ENCODE measurements at places on chromosomes 4 and X.

DNA sequence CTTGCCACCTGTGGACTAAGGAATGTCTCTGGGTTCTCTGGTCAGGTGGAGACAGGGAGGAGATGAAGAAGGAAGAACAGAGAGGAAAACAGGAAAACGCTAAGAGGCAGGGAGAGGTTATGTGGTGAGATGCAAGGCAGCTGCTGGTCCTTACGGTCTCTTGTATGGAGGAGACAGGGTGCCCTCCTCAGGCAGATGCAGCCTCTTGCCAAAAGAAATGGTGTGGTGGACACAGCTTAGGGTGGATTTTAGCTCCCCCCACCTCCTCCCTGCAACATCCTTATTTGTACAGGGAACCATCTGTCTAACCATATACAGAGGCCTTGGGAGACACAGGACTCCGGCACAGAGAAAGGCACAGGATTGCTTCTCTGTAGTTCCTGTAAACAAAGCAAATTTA lies 9.7 kb downstream of the OCIAD2 start:
- DNase-seq = no peak

DNA sequence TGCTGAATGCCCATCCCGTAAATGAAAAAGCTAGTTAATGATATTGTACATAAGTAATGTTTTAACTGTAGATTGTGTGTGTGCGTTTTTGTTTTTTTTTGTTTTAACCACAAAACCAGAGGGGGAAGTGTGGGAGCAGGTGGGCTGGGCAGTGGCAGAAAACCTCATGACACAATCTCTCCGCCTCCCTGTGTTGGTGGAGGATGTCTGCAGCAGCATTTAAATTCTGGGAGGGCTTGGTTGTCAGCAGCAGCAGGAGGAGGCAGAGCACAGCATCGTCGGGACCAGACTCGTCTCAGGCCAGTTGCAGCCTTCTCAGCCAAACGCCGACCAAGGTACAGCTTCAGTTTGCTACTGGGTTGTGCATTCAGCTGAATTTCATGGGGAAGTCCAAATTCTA lies at the start of gene SPP1:
Gene SPP1 (plus strand): TSS at position 249 of the 400 bp plus-strand sequence. CDS start 1,182 bp downstream, outside the sequence.
- no peak for DNase-seq

GRCh38 chrX:3340016-3340415 lies 6.4 kb downstream of the MXRA5 start:
- DNase-seq = no peak

DNA sequence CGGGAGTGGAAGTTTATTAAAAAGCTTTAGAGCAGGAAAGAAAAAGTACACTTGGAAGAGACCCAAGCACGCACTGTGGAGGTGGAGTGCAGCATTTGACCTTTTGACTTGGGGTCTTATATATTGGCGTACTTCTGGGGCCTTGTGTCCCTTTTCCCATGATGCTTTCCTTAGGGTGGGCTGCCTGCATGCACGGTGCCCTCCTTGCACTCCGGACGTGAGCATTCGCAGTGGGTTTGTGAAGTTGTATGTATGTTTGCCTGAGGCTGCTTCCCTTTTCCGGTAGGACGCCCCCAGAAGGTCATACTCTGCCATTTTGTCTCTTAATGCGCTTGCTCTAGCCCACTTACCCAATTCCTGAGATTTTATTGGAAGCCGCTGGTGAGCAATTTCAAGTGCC lies 39.6 kb downstream of the TRMT44 start:
- DNase-seq = no peak

- DNase-seq = no peak
Measured at GRCh38 chr4:125551466-125551865, 236.7 kb downstream of the FAT4 start.

GRCh38 chr4:78876568-78877320 lies 62.5 kb downstream of the PAQR3 start:
- no peak for DNase-seq

DNA sequence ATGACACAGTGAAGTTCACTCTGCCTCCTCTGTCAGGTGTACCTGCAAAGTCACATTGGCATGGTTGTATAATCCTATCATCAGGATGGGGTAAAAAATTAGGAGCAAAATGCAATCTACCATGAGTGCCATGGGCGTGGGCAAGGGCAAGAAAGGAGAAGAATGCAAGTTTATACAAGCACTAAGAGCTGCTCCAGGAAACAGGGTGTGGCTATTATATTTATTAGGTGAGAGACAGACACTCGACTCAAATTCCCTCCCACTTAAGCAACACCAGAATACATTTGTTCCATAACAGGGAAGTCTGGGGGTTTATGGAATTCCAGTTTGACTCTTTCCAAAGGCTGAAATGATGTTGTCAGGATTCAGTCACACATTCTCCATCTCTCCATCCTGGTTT lies 378.8 kb downstream of the BCOR start:
- DNase-seq = no peak

DNA sequence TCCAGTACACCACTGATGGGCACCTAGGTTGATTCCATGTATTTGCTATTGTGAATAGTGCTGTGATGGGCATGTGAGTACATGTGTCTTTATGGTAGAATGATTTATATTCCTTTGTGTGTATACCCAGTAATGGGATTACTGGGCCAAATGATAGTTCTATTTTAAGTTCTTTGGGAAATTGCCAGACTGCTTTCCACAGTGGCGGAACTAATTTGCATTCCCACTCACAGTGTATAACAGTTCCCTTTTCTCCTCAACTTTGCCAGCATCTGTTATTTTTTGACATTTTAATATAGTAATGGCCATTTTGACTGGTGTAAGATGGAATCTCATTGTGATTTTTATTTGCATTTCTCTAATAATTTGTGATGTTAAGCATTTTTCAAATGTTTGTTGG lies 25.9 kb downstream of the CC2D2A start:
- DNase-seq = no peak

DNA sequence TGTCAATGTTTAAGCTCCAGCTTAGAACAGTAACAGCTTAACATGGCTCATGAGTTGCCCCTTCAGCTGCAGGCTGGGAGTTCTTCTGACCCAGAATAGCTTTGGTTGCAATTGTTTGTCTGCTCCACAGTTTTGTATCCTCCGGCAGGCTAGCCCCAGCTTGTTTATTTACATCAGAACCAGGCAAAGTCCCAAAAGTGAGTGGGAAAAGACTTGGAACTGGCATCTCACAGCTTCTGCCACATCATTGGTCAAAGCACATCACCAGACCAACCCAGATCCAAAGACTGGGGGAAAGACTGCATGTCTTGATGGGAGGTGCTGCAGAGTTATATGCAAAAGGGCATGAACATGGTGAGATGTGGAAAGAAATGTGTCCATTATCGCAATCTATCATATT lies 231.2 kb upstream of the CPEB2 start:
- DNase-seq = no peak

DNA sequence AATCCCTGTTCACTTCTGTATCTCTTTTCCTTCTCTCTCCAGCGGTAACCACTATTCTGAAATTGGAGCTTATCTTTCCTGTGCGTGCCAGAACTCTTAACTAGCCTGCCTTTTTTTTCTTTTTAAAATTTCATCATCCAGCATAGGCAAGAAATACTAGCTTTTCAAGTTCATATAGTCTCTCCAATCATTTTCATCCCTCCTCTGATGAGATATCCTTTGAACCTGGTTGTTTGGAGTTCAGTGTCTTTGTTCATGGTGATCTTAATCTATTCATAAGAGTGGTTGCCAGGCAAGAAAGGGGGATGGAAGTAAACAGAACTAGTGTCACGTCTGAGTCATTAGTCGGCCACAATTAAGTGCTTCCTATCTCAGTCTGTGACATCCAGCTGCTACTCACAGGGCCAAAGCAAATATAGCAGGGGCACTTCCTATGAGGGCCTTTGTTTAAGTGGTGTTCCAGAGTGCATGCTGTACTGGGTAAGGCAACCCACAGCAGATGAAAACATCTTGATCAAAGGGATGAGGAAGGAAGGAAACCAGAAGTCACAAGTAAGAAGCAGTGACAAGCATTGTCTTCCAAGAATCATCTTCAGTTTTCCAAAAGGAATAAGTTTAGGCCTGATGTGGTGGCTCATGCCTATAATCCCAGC lies 56.4 kb upstream of the XIAP start:
- DNase-seq = no peak

GRCh38 chr4:185852961-185853360 lies 41.0 kb upstream of the SORBS2 start:
- DNase-seq = no peak

DNA sequence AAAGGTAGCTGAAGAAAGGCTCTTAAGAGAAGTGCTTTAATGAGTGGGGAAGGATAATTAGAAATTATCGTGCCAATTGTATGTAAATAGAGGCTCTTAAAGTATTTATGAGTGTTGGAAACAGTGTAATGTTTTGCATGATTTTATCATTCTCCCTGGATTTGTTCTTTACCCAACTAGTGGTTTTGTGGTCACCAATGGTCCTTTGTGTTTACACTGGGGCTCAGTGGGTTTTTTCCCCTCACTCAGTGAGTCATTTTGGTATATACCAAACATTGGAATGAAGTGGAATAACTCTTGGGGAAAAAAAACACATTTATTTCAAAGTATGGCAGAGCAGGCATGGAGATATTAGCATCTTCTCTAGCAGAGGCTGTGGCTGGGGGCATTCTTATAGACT lies 20.8 kb upstream of the LGI2 start:
- no peak for DNase-seq

DNA sequence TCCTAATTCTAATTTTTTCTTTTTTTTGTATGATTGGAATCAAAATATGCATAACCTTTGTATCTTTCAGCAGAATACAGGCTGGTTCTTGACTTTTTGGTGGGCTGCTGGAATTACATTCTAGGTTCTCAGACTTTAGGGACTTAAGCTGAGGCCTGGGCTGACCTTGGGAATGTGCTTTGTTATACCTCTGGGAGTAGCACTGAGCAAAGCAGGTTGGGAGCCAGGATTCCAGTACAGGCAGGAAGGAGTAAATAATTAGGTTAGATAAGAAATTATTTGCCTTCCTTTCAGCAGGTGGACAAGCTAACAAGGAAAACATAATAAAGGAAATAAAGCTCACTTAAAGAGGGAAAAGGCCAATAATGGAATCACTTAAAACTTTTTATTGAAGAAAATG lies 49.9 kb upstream of the SLC4A4 start:
- no peak for DNase-seq

GRCh38 chr4:146338512-146338911 lies 124.2 kb downstream of the REELD1 start:
- DNase-seq = no peak

DNA sequence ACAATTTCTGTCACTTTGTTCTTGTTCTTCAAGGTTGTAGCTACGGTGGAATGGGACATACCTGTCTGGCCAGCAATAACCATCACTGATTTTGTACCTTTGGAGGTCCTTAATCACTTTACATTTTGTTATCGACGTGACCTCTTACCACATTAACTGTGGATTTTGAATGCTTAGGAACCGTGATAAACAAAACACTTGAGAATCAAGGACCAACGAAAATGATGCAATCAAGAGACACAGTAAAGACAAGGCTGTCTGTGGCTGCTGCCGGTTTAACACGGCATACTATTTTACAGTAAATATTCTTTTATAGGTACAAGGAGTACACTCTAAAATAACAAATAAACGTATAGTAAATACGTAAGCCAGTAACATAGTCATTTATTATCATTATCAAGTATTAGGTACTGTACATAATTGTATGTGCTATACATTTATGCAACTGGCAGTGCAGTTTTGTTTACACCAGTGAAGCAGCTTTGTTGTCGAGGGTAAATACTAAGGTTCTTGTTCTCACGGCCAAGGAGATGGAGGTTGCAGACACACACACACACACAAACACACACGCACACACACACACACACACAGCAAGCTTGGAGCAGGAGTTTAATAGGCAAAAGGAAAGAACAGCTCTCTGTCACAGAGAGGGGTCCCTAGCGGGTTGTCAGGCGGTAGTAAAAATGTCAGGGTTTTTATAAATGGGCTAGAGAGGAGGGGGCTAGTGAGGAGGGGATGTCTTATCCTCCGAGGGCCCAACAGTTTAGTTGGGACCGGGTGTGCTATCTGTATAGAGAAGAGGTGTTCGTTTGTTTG lies 194.7 kb upstream of the CXorf51B start:
- DNase-seq = no peak

- DNase-seq = no peak
Measured at GRCh38 chrX:130746709-130747342, 156.2 kb downstream of the ENOX2 start.

- DNase-seq = no peak
Measured at GRCh38 chrX:43474321-43474720, 181.8 kb upstream of the MAOA start.

DNA sequence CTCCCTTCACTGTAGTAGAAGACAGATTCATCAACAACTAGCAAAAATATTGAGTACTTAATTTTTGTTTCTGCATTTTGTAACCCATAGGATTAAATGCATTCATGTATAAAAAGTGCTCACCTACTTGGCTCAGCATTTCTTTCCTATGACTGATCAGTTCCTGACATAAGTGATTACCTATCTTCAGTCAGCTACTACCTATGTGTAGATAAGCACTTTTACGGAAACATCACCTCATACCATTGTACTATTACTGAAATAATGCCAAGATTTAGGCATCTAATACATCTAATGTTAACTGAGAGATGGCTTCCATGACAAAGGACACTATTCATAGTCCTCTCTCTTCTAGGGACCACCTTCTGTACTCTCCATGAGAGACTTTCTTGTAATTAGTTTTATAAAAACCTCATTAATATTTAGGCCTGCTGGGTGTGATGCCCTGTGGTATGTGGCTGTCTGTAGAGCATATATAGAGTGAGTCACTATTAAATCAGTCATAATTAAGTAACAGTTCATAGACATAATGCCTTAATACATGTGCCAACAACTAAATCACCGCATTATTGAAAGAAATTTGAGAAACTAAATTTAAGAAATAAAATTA lies 147.0 kb downstream of the PDGFC start:
- no peak for DNase-seq
